ENCODE measurements at places on chromosomes 13 and 19.

DNA sequence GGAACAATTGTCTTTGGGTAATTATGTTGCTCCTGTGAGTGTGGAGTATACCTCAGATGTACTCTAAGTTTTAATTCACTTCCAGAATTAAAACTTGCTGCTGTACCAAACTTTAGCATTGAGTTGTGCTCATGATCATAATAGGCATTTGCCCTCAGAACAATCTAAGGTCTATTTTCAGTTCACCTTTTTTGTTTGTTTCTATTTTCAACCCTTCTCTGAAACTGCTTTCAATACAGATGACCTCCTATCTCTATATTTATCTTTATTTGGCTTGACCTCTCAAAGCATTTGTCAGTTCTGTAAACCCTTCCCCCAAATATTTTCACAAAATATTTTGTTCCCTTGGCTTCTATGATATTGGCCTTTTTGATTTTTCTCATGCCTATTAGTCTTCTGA lies 873.0 kb downstream of the OLFM4 start:
- no peak for DNase-seq

DNA sequence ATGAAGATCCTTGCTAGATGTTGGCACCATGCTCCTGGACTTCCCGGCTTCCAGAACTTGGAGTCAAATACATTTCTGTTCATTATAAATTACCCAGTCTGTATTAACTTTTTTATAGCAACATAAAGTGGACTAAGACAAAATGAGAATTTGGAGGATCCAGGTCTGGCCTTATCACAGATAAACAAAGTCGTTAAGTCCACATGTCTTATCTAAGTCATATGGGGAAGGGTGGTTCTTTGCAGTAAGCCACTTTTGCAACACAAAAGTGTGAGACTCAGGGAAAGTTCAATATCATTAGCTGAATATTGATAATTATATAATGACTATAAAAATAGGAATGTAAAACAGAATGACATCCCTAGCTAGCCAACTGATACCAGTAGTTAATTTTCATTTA lies 91.6 kb upstream of the SIAH3 start:
- DNase-seq, result no peak

GRCh38 chr19:42317535-42317934 lies 4.4 kb downstream of the TMEM145 start:
- no peak for DNase-seq

DNA sequence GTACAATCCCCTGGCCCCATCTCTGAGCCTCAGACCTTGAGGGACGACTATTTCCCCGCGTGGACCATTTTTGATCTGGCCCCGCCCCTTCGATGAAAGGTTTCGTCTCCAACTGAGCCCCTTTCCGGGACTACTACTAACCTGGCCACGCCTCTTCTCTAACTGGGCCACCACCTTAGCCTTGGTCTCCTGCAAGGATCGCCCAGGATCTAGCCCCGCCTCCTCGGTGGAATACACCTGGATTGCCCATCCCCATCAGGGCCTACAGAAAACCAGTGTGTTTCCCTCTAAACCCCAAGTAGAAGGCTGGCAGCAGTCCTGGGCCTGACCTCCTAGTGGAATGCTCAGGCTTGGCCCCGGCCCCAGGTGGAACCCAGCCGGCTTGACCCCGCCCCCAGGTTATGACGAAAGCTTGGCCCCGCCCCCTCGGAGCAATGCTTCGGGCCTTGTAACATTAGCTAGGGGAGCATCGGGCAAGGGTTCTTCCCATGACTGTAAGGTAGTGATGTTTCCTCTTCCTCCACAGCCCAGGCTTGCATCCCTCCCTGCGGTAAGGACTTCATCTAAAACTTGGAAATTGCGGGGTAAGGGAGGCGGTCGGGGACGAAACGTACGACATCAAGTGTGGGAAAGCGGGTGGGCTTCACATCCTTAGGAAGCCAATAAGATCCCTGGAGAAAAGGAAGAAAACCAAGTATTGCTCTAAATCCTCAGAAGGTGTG lies 9.1 kb downstream of the SPACA6 start:
- no peak for DNase-seq

DNA sequence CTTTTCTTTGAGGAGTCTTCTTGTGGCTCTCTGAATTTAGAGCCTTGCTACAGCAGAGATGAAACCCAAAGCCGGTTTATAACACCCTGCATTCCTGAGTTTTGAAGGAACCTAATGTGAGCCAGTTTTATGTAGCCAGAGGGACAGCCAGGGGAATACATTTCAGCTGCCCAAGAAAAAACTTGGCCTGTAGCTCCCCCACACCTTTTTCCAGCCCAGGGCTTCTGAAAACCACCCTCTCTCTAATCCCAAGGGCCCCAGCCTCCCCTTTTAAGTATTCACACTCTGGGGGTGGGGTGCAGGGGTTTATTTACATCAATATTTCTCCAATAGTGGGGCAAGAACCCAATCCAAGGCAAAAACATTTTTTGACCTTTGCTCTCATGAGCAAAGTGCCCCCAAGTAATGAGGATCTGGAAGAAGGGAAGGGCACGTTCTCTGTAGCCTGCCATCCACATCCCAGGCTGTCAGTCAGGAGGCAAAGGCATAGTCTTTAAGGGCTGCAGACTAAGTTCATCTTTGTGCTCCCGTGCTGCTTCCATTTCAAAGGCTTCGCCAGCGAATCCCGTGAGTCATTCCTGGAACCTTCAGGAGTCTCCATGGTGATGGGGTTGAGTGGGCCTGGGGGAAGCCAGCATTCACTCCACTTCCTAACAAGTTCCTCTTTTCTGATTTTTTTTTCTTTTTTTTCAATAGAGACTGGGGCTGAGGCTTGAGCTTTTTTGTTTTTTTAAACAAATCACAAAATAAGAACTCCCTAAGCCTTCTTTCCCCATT lies 33.2 kb upstream of the MEDAG start:
- no peak for DNase-seq
